ENCODE measurements at places on chromosomes 3 and 15.

- DNase-seq, result no peak
These were observed 24.1 kb downstream of the ZNF592 start for GRCh38 chr15:84772467-84772866.

GRCh38 chr3:23984934-23985333 lies 39.8 kb downstream of the NR1D2 start:
- DNase-seq, result no peak

DNA sequence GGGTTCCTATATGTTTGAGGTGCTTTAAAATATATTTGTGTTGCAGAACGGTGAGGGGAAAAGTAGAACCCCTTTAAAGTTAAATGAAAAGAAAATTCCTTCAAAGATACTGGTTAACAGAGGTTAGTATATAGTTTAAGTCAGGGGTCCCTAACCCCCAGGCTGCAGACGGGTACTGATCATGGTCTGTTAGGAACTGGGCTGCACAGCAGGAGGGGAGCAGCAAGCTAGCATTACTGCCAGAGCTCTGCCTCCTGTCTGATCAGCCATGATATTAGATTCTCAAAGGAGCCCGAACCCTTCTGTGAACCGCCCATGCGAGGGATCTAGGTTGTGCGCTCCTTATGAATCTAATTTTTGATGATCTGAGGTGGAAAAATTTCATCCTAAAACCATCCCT lies 37.5 kb upstream of the RFX7 start:
- no peak for DNase-seq

DNA sequence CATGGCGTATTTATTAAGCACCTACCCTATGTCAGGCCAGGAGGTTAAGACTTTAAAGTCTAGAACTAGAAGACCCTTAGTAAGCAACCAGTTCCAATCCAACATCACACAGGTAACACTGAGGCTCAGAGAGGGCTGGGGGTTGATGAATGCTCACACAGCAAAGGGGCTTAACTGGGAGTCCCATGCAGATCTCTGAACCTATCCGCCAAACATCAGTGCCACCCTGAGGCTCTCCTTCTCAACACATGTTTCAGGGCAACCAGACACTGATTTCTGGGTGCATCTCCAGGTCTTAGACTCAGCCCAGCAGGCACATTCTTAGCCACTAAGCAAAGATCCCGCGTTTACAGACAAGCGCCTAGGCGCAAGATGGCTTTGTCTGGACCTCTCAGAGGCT lies 92.0 kb upstream of the SLC6A11 start:
- DNase-seq, result no peak

DNA sequence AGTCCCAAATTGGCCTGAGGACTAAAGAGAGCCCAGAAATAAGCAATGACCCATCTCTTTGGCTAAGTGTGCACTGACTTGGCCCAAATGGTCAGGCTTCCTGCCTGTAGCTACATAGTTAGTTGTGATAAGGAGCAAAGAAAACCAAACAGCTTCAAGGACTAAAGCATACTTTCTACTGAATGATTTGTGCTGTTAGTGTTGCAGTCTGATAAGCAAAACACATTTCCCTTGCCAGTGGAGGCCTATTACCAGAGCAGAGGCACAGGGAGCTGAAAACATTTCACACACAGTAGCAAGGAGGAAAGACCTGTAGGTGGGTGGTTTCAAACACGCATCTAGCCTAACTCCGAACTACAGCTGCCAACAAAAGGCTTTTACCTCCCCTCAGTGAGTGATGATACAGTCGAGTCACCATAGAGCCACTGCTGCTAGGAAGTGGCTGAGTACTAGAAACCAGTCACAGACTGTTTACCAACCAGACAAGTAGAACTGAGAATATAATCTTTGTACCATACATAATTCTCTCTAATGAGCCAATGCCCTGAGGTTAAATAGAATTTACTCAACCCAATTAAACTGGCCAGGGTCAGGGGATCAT lies 222.3 kb upstream of the THBS1 start:
- no peak for DNase-seq

DNA sequence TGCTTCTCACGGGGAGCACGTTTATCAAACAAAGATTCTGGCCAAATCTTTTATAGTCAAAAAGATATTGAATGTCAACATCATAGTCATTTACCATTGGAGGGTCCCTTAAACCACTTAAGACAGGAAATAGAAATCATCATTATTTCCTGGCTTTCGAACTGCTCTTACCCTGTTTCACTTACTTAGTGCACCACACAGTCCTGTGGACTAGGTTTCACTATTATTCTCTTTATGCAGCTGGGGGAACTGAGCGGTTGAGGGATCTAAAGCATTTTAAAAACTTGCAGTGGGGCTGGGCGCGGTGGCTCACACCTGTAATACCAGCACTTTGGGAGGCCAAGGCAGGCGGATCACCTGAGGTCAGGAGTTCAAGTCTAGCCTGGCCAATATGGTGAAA lies 13.7 kb upstream of the TPRG1 start:
- DNase-seq, result no peak

DNA sequence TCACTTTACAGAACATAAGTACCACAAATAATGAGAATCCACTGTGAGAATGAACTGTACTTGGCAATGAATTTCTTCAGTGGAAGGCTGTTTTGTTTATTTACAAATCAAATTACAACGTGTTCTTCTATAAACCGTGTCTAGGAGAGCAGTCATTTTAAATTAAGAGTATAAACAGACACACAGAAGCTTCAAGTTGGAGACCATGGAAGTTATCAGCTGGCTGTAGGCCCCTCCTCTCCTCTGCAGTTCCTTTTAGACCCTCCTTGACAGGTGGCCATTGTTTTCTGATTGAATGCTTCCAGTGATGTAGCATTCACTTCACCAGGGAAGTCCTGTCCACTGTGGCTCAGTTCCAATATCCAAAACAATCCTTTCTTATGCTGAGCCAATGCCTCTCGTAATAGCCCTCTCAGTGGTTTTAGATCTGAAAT lies 7.3 kb upstream of the MAPK6 start:
- DNase-seq, result no peak

DNA sequence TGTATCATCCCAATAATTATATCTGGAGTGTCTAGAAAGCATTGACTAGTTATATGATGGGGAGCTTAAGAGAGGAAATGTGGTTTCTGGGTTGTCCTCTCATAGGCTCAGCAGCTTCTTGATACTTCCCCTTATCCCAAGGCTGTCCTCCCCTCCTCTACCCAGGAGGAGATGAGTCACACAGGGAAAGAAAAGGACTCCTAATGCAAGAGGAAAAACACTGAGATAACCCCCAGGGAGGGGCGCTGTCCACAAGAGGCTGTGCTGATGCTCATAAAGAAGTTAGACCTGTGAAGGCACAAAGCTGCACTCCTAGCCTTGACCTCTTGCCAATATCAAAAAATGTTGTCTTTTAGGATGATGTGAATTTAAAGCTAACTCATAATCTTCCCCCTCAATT lies 28.8 kb upstream of the GYG1 start:
- no peak for DNase-seq

- no peak for DNase-seq
These were observed 13.7 kb upstream of the FGD5 start for GRCh38 chr3:14804835-14805780.

DNA sequence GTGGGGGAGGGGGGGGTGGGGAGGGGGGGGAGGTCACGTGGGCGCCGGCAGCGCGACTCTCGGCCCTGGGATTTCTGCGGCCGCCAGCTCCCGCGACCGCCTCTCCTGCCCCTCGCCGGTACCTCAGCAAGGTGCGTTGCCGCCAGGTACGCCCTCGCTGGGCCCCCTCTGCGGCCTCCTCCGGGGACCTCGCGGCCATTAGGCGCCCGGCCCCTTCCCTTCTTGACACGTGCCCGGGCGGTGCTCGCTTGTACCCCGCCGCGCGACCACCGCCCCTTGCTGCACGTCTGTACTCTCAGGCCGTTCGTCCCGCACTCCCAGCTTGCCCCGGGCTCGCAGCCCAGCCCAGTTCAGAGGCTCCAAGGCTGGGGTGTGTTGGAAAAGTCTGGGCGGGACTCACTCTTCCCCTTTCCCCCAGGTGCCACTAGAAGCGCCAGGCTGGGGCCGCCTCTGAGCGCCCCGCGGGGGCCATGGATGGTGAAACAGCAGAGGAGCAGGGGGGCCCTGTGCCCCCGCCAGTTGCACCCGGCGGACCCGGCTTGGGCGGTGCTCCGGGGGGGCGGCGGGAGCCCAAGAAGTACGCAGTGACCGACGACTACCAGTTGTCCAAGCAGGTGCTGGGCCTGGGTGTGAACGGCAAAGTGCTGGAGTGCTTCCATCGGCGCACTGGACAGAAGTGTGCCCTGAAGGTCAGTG lies at the start of gene MAPKAPK3:
TSS of gene MAPKAPK3 (plus strand) at position 56 of the 696 bp plus-strand sequence. CDS start at position 471, 415 bp downstream.
- no peak for DNase-seq

DNA sequence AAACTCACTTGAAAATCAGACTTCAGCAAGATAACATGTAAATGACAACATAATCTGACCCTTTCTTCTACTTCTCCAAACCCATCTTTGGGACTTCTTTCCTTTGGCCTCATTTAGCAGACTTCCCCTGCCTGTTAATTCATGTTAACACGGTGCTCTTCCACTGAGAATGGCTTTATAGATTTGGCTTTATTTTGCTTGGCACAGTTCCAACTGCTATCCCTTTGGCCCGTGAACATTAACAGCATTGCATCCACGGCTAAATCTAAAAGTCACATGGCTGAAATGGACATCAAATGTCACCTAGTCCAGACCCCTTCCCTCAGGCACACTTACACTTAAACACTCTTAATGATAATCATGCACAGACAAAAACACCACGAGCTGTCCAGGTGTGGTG lies 3.8 kb downstream of the ZMAT3 start:
- no peak for DNase-seq

- no peak for DNase-seq
These were observed 44.3 kb upstream of the FLNB start for GRCh38 chr3:57963811-57964346.

DNA sequence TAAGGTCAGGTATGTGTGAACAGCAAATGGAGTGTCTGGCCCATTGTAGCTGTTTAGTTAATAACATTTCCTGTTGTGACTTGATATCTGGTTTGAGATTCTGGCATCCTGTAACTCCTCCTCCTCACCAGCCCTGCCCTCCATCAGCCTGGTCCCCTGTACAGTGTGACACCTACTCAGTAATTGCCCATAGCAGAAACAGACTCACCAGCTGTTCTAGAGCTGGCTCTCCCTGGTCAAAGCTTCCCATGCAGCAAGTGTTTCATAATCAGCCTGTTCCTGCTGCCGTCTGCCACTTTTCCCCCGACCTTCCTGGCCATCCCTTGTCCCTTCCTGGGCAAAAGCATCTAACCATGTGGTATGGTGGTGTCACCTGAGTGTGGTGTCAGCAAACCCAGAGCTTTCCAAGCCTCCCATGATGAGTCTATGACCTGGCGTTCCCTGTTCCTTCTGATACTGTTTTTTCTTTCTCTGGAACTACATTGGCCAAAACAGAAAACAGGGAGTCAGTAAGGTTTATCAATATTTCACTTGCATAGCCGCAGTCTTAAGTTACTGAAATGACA lies 55.4 kb downstream of the B3GALNT1 start:
- DNase-seq, result no peak

DNA sequence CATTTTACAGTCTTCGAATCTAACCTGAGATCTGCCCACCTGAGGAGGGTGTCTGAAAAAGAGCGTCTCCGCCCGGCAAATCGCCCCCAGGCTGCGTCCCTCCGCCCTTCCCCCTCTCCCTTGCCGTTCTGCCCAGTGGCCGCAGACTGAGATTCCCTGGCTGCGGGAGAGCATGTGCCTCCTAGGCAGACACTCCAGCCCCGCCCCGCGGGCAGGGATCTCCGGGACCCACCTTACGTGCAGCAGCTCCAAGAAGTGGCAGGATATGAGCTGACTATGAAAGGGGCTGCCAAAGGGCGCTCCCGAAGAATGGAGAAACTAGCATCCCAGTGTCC lies 2.7 kb upstream of the WNT5A start:
- DNase-seq, result no peak

All from NCI-H1930 (cell line).